ENCODE measurements at places on chromosomes 12 and 14.

- DNase-seq, result no peak
Observed at GRCh38 chr14:74976264-74977113, 21.1 kb upstream of the PGF start.

- no peak for DNase-seq
Observed at GRCh38 chr12:6450869-6451347, 934 bp upstream of the TAPBPL start.

DNA sequence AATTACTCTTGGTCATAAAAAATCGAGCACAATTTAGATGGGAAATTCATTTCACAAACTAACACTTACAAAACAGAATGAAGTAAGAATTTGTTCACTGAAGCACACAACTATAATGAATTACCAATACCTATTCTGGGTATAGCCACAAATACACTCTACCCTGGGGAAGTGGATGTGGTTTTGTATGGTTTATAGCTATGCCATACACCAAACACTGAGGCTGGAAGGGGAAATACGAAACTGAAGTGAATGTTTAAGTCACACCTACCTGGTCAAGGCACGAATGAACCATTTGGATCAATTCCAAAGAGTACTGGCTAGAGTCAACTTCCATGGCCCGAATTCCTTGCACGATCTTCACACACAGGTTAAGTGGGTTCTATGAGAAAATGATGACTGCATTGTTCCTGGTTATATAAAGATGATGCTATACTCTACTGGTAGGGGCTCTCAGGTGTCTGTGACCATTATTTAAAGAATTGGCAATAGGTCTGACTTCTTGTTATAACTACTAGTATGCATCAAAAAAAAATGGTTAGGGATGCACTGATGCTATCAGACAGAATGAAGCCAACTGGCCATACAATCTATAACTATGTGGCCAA lies 12.8 kb downstream of the NEK9 start:
- no peak for DNase-seq

DNA sequence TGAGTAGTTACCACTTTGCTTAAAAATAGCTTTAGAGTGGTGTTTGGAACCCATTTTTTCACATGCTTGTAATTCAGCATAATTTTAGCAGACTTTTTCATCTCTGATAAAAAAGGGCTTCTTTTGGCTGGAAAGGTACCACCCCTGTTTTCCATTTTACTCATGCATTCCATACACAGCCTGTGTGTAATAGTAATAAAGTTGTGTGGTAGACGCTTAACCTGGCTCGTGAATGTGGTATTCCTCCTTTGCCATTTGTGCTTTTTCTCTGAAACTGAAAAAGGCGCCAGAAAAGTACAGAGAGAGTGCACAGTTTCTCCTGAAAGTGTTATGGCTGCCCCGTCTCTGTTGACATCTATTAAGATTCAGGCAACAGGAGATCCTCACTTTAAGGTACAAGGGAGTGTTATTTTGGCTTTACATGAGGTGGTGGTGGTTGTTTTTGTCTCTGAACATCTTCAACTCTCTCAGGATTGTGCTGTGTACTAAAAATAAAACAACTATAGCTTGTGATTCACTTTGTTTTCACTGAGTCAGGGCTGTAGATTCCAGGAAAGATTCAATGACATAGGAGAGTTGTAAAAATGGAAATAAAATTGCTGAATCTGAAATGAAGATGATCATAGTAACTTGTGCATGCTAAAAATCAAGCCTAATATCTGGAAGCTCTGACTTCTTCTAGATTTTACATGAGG lies 45.6 kb upstream of the MIS18BP1 start:
- no peak for DNase-seq

DNA sequence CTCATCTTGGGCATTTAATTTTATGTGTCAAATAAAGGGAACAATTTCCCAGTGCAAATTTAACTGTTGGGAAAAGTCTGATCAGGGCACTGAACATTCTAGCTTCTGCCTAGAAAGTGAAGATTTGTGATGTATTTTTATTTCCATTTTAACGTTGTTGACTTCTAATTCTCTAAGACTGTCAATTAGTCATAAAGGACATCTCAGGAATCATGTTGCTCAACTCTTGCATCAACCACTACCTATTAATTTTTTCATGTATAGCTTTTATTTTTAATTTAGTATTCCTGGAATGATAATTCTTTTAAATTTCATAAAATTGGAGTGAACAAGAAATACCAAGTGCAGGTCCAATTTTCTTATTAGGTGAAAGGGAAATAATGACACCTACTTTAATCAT lies 87.9 kb upstream of the METAP2 start:
- no peak for DNase-seq

- no peak for DNase-seq
Observed at GRCh38 chr12:66491853-66492252, 187.0 kb downstream of the GRIP1 start.

DNA sequence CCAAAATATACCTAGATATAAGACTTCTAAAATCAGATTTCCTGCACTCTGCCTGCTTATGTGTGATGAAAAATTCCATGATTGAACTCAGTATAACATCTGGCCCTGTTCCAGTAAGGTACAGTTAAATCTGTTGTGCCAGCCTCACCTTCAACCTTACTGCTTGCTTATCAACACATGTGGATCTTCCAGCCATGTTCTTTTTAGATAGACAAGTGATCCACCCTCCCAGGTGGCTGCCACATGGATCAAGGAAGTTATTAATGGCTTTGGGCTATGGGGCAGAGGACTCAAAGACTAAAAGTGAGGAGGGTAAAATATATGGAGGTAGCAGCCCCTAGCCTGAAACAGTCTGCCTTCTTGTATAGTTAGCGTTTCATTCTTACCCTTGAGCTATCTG lies 25.3 kb upstream of the MAGOHB start:
- DNase-seq, result no peak

DNA sequence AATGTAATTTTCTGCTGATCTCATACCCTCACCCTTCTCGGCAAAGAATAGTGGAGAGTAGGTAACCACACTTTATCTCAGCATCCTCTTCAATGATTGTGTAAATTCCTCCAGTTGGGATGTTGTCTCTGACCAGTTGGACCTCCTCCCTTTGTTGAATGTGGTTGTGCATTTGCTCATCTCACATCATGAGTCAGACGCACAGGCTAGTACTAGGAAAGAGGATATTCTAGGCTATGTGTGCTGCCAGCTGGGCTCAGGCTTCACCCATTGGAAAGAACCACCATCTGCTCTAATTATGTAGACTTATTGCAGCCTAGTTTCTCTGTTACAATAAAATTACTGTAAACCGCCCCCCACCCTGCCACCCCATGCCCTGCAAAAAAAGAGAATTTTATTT lies 90.3 kb downstream of the LMO3 start:
- no peak for DNase-seq

DNA sequence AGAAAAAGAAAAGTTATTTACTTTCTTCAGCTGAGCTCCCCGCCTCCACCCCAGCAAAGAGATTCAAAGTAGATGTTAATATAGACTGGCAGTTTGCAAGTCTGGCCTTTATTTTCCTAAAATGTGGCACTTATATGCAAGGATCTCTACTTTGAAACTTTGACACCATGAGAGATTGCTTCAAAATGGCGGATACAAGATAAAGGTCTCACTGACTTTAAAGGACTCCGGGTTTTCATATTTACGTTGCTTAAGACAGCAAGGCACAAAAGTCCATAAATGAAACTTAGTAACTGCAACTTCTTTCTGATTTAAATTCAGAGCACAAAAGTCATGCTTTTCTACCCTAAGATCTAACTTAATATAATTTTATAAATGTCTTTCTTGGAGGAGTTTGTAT lies 3.5 kb downstream of the OTX2 start:
- no peak for DNase-seq

- DNase-seq, result no peak
Observed at GRCh38 chr12:16523951-16524331, 82.0 kb downstream of the LMO3 start.

DNA sequence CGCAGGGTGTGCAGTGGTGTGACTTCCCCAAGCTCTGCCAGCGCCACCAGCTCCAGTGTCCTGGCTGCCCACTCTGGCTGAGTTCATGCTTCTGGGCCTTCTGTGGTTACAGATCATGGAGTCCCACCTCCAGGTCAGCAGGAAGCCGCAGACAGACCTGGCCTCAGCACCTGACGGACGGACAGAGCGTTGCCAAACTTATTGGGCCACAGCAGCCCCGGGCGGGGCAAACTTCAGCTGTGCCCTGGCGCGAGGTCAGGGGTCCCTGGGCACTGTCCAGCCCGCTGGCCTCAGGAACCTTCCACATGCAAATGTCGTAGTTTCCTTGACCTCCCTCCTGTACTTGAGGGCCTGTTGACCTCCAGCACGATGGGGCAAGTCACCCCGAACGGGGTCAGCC lies 11.2 kb downstream of the GPR132 start:
- DNase-seq, result no peak

- no peak for DNase-seq
Observed at GRCh38 chr12:123671876-123672275, 963 bp downstream of the TCTN2 start.

DNA sequence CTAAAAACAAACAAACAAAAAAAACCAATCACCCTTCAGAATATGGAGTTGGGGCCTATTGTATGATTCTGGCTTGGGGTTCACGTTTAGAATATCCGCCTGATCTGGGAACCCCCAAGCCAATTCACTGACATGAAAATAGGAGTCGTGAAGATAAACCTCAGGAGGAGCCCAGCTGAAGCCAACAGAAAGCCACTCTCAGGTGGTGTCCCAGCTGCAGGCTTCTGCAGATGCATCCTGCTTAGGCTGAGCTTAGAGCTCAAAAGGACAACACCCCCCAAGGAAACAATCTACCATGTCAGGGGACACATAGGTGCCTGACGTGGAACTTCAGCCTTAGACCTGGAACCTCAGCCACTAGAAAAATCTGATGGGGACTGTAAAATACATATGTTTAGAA lies 51.9 kb downstream of the SYNE3 start:
- DNase-seq, result no peak

- no peak for DNase-seq
Observed at GRCh38 chr14:100350276-100350926, 27.3 kb downstream of the SLC25A47 start.

DNA sequence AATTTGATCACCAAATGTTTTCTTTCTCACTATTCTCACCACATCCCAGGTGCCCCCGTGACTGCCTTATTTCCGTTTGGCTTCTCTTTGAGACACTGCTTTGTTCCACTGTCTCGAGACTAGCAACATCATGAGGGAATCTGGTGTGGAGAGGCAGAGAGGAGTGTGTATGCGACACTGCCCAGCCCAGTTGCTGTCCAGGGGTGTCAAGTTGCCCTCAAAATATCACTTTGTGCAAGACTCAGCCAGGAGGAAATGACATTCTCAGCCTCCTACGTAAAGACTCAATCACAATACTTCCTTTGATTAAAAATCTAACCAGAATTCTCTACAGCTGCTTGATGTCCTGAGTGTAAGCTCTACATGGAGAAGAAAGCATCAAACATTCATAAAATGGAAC lies 48.2 kb upstream of the EEA1 start:
- no peak for DNase-seq

DNA sequence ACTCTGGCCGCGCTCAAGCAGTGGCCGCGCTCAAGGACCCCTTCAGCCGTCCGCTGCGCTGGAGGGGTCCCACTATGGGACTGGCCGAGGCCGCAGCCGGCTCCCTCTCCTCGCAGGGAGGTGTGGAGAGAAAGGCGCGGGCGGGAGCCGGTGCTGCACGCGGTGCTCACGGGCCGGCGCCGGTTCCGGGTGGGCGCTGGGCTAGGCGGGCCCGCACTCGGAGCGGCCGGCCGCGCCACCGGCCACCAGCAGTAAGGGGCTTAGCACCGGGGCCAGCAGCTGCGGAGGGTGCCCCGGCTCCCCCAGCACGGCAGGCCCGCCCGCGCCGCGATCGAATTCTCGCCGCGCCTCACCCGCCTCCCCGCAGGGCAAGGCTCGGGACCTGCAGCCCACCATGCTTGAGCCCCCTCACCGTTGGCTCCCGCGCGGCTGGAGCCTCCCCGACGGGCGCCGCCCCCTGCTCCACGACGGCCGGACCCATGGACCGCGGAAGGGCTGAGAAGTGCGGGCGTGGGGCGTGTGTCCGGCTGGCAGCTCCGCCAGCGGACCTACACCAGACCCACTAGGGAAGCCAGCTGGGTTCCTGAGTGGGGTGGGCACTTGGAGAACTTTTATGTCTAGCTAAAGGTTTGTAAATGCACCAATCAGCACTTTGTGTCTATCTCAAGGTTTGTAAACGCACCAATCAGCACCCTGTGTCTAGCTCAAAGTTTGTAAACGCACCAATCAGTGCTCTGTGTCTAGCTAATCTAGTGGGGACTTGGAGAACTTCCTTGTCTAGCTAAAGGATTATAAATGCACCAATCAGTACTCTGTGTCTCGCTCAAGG lies 49.5 kb downstream of the KLHL28 start:
- DNase-seq, result no peak

DNA sequence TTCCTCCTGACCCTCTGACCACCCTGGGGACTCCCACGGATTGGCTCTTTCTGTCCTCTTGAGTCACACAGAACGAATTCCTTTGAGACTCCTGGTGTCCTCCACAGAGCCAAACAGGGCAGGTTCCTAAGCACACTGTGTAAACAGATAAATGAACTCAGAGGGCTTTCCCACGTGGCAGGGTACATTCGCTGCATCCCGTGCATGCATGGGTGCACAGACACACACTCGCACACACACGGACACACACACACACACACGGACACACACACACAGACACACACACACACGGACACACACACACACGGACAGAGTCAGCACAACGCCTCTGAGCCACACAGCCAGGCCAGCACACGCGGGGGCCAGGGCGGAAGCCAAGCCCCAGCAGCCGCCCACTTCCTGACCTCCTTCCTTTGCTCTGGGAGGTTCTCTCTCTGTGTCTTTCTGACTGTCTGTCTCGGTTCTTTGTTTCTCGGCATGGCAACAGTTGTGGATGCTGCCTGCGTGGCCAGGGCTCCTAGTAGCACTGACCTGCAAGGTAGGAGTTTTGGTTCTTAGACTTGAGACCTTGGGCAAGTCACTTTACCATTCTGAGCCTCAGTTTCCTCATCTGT lies 706 bp downstream of the CRACR2A start:
- DNase-seq, result peak; percentile 66

- DNase-seq, result no peak
Observed at GRCh38 chr14:87013583-87013982, 979.4 kb downstream of the GALC start.

DNA sequence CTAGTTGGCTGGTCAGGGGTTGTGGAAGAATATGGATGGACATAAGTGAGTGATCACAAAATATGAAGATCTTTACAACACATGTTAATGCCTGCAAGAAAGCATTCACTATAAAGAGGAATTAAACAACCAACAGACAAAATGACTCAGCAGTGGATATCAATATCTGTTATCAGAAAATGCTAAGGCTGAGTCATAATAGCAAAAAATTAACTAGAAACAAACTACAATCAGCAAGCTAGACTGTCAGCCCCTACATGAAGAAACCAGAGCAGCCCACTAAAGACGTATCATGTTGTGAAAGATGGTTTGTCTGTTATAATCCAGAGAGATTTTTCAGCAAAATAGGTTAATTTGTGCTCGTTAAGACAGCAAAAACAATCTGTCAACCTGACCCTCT lies 472.9 kb downstream of the NELL2 start:
- no peak for DNase-seq

All from stimulated activated CD8-positive, alpha-beta memory T cell treated with anti-CD3 and anti-CD28 coated beads, Interleukin-7, amount 100 ng/mL, for 4 hours (primary cell).